ENCODE measurements at places on chromosomes 7 and 10.

DNA sequence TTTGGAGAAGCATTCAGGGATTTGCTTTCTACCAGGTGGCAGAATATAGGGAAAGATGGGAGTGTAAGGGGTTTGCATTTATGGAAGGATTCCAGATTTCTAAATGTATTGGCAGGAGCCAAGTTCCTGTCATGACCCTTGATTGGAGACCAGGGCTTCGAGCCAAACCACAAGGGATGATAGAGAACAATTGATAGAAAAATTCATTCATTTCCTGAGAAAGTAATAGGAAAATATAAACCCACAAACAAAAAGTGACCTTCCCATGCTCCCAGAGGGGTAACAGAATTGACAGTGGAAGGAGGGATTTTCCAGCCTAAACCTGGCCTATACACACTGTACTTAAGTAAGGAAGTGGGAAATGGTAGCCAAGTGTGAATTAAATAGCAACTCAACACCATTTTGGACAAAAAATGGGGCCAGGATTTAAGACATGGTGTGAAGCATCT, 22.4 kb upstream of the IFIT2 start:
- DNase-seq, result no peak

DNA sequence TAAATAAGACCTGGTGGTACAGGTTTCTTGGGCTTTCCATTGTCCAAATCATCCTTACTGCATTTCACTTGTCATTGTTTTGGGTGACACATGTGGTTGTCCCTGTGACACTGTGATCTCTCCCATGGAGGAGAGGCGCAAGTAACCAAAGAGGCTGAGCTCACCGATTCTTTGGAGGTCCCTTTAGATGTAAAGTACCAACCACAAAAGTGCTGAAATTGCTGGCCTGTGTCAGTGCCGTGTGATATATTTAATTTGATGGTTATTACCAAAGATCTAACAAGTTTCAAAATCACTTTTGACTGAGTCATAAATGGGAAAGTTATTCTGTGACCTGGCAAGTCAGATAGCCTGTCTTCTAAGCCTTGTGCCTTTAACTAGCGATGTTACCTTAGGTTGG, 19.4 kb downstream of the MCM10 start:
- no peak for DNase-seq

DNA sequence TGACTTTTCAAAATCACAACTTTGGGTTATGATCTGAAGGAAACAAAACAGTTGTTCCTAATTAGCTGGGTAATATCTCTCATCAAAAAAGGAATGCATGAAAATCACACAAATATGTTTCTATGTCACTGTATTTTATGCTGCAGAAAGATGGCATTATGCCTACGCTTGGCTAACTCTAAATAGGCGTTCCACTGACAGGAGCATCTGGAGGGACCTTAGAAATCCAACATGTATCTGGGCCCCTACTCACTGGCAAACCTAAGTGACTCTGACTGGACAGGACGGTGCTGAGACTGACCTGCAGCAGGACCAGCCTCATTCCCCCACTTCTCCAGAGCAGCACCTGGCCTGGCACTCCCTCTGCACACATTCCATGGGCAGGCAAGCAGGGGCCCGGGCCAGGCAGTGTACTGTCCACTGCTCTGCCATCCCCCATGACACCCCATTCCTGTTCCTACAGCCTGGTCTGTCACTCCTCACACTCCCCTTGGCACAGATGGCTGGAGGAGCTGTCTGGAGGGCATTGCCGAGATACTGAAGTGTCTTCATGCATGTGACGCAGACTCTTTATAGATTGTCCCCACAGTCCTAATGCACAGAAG, 2.6 kb upstream of the MYL7 start:
- no peak for DNase-seq

- no peak for DNase-seq
These were observed 104.9 kb downstream of the SEC23IP start for GRCh38 chr10:119997429-119997828.

GRCh38 chr10:38038932-38039245, 28.4 kb downstream of the ZNF33A start:
- DNase-seq, result no peak

- no peak for DNase-seq
These were observed 784 bp upstream of the SERPINE1 start for GRCh38 chr7:101125989-101126650.

- no peak for DNase-seq
These were observed 771 bp downstream of the PHYHIPL start for GRCh38 chr10:59177031-59177797.

- no peak for DNase-seq
These were observed 45.2 kb upstream of the AKR1E2 start for GRCh38 chr10:4780782-4781181.

- no peak for DNase-seq
These were observed 494 bp upstream of the RHBDD2 start for GRCh38 chr7:75878312-75878768.

- no peak for DNase-seq
These were observed 18.3 kb upstream of the ELMO1 start for GRCh38 chr7:37467002-37467401.

GRCh38 chr10:120600871-120601649, 144.0 kb downstream of the PLPP4 start:
- no peak for DNase-seq

- DNase-seq, result no peak
These were observed 11.8 kb downstream of the CEP41 start for GRCh38 chr7:130429019-130429418.

DNA sequence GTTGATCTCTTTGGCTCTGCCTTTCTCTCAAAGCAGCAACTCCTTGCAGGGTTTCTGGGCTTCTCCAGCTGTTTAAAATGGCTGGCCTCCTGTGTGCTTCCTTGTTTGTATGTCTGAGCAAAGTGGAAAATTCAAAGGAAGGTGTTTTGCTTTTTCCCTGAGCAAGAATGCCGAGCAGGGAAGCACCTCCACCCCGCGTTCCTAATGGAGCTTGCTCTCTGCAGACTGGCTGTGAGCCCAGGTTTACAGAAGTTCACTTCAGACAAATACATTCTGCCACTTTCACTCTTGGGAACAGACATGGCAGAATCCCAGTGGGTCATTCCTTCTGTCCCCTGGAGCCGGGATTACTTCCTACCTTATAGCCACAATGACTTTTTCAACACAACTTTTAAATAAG, 181.8 kb upstream of the AGK start:
- DNase-seq, result no peak

- no peak for DNase-seq
These were observed 23.7 kb upstream of the C10orf105 start for GRCh38 chr10:71743089-71743838.

DNA sequence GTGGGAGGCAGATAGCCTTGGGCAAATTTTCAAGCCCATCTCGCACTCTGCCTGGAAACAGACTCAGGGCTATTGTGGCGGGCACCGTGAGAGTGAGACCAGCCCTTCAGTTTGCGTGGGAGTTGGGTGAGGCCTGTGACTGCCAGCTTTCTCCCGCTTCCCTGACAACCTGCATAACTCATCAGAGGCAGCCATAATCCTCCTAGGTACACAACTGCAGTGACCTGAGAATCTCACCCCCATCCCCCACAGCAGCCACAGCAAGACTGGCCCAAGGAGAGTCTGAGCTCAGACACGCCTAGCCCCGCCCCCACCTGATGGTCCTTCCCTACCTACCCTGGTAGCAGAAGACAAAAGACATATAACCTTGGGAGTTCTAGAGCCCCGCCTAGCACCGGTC, 275.4 kb downstream of the GRID1 start:
- no peak for DNase-seq

- DNase-seq, result no peak
These were observed 361 bp upstream of the PLXDC2 start for GRCh38 chr10:19815731-19816410.

DNA sequence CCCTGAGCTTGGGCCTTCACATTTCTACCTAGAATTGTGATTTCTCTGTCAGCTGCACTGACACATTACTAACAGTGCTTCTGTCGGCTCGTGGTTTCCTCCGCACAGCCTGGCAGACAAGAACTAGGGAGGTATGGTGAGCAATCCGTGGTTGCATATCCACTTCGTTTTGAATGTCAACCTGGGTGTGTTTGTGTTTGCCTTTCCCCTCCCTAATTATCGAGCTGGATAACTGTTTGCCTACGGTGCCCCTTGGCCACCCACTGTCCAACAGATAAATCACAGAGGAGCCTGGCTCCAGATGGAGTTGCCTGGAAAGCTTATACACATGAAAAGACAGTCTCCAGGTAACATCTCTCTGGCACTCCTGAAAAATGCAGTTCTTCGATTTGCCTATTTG, 228.8 kb downstream of the TRIL start:
- DNase-seq, result no peak

DNA sequence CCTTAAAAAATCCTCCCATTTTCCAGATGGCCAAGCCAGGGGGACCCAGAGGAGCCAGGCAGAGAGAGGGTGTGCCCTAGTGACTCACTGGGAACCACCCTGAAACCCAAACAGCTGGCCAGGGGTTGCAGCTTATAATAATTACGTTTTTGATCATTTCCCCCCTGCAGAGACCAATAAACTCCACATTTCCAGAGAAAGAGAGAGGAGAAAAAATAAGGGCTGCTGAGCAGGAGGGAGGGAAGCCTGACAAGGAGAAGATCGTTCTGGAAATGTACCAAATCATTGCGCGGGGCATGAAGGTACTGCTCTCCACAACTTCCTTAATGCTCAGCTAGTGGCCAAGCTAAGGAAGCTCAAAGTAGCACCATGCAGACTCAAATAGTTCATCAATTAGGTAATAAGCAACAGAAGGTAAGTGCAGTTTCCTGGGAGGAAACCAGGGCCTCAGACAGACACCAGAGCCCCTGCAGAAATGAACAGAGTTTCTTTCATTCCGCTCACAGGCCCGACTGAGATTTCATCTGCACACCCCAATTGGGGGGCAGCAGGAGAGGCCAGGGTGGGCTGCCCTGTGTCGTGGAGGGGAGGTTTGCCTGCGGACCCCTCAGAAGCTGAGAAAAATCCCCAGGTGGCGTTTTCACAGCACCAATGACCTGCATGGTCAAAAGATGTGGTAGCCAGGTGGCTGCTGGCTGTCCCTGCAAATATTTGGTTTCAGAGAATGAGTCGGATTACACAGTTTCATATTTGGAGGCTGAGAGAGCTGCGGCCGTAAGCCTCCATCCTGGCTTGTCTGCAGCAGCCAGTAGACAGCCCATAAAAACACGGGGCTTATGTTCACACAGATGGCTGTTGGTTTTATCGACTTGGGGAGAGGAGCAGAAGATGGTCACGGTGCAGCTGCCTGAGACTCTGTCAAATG, 153.2 kb upstream of the LYZL2 start:
- no peak for DNase-seq

GRCh38 chr10:71776481-71776925, 3.2 kb upstream of the VSIR start:
- DNase-seq, result no peak

DNA sequence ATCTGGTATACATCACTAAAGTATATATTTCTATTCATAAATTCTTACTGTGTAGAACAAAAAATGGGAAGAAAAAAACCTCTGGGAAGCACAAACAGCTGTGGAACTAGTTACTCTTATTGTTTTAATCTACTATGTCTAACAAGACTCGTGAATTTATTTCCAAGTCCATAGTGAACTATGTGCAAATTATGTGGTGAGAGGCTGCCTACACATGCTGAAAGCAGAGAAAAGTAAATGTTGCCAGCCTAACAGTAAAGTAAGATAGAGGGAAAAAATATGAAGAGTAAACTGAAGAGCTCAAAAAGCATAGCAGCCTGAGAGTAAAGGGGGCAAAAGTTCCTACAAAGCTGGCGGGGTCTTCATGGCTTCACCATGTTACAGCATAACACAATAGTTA, 3.0 kb downstream of the GDI2 start:
- no peak for DNase-seq

DNA sequence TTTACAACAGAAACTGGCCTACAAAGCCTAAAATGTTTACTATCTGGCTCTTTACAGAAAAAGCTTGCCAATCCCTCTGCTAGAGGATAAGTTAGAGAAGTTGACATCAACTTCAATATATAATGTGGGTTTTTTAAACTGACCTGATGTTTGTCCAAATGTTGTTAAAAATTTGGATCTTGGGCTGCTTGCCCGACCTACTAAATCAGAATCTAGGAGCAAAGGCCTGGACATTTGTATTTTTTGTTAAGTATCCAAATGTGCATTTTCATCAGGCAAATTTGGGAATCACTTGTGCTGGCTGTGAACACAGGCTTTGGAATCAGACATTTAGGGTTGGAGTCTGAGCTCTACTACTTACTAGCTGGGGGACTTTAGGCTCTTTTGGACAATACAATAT, 252.7 kb upstream of the CSTF2T start:
- no peak for DNase-seq

GRCh38 chr7:102918845-102919244, 6.0 kb downstream of the LRRC17 start:
- no peak for DNase-seq

DNA sequence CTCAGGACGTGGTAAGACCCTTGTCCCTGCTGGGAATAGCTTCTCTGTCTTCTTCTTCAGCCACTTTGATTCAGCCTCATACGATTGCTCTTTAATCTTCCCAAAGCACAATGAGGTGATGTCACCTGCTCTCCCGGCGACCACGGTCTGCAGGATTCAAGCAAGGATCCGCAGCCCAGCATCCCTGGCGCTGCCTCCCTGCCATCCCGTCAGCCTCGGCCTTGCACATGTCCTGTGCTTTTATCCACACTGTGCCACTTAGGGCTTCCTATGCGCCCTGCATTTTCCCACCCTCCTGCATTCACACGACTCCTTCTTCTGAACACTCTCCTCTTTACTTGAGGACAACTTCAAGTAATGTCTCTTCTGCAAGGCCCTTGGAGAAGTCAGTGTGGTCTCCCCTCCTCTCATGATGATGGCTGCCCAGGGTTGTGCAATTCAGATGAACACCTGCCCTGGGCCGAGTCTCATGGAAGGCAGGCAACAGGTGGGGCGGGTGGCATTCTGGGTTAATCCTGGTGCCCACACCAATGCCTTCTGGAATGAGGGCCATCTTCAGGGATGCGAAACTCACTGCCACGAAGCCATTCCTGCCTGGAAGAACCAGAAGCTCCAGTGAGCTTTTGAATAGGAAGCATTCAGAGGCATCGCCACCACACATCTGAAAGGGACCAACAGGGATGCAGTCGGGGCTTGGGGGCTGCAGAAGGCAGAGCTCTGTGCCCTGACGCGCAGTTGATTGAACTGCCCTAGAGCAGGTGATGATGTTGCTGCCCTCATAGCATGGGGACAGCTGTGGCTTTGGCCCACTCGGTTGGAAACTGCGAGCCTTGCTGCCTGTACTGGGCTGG, 287.5 kb downstream of the GLRX3 start:
- DNase-seq, result no peak

DNA sequence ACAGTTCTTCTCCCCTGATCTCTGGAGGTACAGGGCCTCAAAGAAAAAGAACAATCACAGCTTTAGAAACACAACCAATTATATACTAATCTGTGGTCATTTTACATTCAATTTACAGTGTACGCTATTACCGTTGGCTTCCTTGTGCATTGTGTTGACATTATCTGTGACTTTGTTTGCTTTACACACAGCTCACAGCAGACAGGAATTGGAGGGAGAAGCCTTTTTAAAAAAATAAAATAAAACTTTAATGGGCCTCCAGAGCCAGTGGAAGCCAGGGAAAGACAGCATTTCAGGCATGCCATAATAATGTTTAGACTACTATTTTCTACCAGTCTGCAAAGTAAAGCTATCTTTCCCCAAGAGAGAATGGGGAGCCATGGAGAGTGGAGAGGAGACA, 179.0 kb upstream of the ADO start:
- no peak for DNase-seq
